ENCODE measurements at places on chromosomes 6 and 20.

GRCh38 chr20:53843645-53844044 is 226.7 kb downstream of the BCAS1 start:
- DNase-seq: no peak

DNA sequence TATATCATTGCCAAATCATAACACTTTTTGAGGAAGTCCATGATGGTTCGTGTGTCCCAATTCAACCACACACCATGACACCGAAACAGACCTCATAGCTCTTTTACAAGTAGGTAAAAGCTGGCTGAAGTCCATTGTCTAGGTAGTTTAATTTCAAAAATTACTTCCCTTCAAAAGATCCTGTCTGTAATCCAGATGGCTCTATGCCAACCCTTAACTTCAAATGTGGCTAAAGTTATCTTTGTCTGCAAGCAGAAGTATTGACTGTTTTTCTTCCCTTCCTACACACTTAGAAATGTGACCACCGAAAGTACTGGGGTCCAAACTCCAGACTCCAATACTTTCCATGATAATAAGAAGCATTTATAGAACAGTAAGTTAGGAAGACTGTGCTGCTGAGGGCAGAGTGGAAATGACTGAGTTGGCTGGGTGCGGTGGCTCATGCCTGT is 8.3 kb upstream of the TIAM2 start:
- DNase-seq: no peak

DNA sequence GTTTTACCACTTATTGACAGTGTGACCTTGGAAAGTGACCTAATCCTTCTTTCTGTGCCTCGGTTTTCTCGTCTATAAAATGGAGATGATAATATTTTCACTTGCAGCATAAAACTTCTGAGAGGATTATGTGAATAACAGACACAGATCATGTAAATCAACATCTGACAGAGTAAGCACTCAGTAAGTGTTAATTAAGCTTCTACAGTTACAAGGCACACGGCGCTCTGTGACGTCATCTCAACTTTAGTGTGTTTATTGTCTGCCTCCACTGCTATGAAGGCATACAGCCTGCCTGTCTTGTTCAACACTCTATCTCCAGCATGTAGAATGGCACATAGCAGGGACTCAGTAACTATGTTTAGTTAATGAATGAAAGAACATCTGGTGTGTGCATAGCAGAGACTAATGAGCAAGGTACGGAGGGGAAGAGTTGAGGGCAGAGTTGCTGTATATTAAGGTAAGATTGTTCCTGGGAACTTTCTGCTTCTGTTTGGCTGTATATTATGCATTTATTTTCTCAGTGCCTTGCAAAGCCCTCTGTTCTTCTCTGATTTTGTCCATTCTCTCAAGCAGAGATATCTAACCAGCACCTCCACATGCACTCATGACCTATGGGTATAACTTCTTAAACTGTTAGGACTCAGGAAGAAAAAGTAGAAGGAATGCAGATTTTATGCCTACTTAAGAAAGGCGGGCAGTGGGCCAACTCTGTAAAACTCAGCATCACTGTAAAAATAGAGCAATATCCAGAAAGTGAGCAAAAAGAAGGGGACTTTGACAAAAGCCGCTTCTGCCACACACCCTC is 66.4 kb upstream of the STMND1 start:
- no peak for DNase-seq

DNA sequence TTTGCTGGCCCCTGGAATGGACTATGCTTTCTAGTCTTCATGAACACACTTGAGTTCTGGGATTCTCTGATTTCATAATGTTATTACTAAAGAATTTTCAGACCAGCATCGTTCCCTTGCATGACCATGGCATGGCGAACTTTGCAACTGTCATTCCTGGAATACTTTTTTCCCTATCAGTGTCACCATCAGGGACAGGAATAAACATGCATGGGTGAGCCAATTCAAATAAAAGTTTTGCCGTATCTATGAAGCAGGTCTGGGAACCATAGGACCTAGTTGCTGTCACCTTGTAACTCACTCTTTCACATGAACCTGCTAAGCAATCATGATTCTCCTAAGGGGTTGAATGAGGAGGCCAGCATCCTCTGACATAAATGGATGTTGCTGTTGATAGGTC is 68.2 kb upstream of the AGPAT4 start:
- no peak for DNase-seq

GRCh38 chr6:22888163-22888752 is 318.9 kb downstream of the HDGFL1 start:
- DNase-seq: no peak

- no peak for DNase-seq
These were observed 10.9 kb downstream of the ARFGEF2 start for GRCh38 chr20:48932375-48932941.

DNA sequence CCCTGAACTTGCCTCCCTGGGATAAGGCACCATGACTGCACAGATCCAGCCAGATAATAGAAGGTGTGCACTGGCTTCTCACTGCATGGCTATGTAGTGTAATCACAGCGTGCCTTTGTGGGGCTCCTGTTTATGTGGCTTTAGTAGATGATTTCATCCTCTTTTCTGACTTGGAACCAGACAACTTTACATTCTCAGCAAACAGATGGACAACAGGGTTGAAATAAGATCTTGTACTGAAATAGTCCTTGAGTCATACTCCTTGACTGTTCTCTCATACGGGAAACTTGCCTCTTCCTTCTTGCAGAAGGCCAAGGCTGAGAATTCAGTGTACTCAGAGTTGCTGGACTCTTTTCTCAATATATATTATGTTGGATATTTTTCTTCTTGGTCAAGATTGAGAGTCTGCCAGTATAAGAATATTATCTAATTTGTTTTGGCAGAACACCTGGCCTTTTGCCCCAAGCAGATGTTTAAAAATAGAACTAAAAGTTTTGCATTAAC is 25.0 kb upstream of the RNF144B start:
- DNase-seq: no peak

DNA sequence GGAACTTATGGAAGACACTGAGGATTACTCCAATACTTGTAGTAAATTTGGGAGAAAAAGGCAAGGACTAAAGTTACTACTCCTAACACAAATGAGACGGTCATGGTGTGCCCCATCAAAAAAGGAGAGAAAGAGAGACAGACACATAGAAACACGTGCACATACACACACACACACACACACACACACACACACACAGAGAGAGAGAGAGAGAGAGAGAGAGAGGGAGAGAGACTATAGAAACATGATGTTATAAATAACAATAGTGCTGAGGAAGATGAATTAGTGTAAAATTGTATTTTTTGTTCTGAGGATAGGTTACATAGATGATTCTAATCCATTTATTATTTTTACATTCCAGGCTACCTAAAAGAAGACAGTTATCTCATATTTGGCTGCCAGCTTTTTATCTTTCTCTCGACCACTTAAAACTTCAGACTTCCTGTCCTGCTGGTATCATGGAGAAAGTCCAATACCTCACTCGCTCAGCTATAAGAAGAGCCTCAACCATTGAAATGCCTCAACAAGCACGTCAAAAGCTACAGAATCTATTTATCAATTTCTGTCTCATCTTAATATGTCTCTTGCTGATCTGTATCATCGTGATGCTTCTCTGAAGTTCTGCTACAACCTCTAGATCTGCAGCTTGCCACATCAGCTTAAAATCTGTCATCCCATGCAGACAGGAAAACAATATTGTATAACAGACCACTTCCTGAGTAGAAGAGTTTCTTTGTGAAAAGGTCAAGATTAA is 10.5 kb downstream of the PLN start:
- DNase-seq: no peak

DNA sequence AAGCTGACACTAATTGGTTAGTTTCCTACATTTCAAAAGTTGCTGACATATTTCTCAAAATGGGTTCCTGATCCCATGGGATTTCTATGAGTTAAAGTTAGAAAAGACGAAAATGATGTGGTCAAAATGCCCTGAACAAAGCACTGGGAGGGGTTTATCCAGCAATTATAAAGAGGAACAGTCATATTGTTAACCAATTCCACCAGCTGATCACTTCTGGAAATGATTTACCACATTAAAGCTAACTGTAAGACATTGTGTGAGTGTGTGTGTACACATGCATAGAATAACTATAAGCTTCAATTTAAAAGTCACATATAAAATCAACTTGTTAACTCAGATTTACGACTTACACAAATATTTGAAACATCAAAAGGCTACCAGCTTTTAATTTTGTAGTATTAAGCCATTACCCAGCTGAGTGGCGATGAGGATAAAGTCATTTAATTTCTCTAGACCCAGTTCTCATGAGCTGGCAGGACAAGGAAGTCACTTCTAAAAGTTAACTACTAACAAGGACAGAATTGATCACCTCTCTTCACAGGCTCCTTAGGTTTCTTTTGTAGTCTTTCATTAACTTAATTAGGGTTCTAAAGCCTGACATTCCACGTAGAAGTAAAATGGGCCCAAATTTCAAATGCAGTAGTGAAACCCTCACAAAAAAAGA is 40.4 kb downstream of the MAN1A1 start:
- DNase-seq: no peak

GRCh38 chr20:34461779-34462087 is 54.5 kb upstream of the DYNLRB1 start:
- DNase-seq: no peak

GRCh38 chr6:2942914-2943563 is 28.3 kb downstream of the SERPINB6 start:
- no peak for DNase-seq

- no peak for DNase-seq
These were observed at the start of gene PHF1 for GRCh38 chr6:33410711-33411631. TSS of gene PHF1 (plus strand) at chr6:33411014. CDS start at chr6:33412264, 1,250 bp downstream.

DNA sequence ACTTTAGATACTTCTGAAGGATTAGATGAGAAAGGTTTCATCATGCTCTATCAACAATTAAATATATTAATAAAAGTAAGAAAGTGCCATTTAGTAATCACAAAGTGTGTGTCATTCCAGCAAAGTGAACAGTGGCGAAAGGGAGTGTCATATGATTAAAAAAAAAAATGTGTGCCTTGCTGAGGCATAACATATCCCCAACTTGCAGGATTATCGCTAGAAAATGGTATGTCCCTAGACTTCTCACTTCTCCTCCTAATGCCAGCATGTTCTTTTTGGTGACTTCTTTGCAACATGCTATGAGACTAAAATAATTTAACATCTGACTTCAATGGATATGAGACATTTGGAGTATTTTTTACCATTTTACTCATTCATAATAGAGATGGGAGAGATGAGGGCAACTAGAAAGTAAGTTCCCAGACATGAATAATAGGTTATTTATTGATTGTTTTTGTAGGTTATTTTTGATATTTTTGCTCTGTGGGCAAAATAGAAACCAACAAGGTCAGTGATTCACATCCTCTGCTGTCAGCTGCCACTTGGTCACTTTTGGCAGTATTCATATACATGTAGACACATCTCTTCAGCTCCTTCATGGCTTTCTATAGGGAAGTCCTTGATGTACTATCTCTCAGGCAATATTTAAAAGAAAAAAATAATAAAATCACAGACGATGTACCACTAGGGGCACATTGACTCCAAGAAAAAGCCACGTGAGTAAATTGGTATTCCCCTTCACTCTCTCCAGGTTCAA is 370.1 kb downstream of the BMP2 start:
- no peak for DNase-seq

- peak; percentile 6 for DNase-seq
These were observed 77.1 kb downstream of the FARS2 start for GRCh38 chr6:5338177-5338960.

DNA sequence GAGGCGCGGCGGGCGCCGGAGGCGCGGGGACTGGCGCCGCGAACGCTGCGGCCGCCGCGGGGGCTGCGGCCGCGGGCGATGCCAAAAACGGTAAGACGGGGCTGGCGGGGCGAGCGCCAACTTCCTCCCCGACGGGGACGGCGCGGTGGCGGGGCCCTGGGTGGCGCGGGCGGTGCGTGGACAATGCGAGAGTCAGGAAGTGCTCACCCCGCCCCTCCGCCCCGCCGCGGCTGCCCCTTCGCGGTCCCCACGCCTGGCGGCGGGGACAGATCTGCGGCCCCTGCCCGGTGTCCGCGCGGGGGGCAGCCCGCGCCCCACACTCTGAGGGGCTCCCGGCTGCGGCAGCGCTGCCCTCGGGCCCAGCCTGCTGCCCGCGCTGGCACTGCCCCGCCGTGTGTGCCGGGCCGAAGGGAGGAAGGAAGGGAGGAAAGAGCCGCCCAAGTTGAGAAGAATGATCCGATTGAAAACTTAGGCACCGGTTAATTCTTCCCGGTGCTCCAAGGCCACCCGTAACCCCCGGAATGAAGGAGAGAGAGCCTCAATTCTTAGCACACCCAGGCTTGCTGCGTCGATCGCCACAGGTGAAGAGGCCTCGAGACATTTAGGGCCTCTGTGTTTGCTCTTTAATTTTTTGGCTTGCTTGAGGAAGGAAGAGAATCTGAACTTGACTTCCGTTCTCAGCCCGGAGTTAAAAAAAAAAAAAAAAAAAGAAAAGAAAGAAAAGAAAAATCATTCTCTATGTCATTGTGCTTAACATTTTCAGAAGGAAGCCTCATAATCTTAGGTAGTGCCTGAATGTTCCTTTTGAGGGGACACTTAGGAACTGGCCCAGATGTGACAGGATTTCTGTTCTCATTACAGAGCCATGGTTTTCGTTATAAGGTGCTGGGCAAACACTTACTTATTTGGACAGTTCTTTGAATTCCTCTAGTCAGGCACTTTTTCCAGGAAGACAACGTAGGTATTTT is 982 bp downstream of the HECA start:
- peak; percentile 36 for DNase-seq

DNA sequence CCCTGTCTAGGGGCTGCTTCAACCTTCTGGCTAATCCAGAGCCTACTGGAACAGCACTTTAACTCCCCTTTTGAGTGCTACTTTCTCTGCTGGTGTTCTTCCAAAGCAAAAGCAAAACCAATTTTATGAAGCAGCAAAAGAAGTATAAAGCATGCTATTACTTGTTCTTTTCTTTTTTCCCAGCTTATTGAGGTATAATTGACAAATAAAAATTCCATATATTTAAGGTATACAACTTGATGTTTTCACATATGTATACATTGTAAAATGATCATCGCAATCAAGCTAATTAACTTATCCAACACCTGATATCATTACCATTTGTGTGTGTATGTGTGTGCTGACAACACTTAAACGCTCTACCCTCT is 14.9 kb downstream of the ID4 start:
- DNase-seq: no peak

DNA sequence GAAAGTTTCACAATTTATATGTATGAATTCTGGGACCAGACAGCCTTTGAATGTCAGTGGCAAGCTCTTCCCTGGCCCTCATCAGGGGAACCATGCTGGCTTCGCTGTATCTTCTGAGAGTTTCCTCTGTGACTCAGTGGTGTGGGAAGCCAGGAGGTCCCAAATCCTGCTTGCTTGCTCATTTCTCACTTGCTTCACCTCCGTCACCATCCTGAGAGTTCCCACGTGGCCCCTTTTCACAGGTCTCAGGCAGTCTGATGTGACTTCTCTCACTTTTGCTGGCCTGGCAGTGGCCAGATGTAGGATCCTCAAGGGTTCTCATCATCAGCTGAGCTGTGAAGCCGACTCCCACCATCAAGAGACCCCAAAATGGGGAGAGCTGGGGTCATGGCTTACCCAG is 28.4 kb upstream of the RIN2 start:
- no peak for DNase-seq

- no peak for DNase-seq
These were observed 6.7 kb upstream of the BEND3 start for GRCh38 chr6:107121964-107122495.

Measured in GM19239 (cell line).